ENCODE measurements at places on chromosomes 2 and 18.

- DNase-seq = no peak
These were observed 91.9 kb upstream of the ANKRD30BL start for GRCh38 chr2:132253496-132254305.

DNA sequence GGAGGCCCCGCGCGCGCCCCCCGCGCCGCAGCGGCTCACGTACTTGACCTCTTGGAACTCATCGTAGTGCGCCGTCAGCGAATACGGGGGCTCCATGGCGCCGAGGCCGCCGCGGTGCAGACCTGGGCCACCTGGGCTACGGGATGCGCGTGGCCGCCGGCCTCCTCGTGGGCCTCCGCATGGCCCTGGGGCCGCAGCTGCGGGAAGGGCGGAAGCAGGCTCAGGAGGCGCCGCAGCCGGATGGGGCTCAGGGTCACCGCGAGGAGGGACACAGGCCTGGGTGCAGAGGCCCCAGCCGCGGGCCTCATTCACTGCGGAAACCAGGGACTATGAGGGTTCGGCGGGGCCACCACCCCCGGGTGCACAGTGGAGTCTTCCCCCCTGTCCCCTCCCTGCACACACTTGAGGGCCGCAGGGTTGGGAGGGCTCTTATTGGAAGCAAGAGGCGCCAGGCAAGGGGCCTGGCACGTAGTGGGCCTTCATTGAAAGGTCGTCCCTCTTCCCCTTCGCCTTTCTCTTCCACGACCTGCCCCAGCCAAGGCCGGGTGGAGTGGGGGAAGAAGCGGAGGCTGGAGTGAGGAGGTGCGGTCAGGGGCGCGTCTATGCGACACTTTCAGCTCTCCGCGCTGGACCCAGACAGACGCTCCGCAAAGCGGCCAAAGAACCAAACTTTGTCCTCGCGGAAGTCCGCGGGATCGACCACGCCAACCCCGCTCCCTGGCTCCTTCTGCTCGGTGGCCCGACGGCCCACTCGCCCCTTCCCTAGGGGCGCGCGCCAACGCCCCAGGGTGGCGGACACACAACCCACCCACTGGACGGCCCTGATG lies 863 bp downstream of the ECEL1 start:
- no peak for DNase-seq

- DNase-seq = no peak
These were observed 17.1 kb downstream of the TUBB6 start for GRCh38 chr18:12324991-12325725.

DNA sequence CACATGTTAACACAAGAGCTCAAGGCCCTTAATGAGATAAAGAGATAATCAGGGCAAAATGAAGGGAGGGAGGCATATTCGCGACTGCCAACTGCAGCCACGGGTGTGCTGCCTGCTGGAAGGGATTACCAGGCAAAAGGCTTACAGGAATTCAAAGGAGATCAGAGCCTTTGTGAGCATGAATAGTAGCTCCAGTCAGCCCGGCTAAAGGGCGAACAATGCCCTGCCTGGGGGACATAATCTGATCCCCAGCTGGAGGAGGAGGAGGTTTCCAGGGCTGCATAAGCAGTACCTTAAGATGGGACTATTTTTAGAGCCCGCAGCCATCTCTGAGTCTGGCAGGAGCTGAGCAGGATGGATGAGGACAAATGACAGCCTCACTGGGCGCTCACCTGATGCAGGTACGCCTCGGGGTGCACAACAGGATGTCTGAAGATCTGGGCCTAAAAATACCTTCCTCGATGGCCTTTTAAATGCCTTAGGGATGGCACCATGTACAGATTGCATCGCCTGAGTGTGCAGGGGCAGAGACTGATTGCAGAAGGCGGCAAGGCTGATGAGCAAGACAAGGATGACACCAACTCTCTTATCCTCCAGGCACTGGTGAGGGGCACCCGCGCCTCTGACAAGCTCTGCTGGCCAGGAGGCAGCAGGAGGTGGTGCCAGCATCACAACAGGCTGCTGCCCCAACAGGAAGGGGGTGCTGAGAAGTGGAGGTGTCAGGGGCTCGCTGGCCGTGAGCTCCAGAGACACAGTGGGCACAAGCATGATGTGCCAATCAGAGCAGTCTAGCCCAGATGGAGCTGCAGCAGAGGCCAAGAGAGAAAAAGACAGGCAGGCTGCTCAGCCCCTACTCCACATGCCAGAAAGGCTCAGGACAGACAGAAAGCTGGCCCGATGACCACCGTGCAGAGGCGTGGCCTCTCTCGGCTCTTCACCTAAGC lies 111.4 kb downstream of the EIPR1 start:
- no peak for DNase-seq

- DNase-seq = no peak
These were observed 17.6 kb downstream of the DHRS9 start for GRCh38 chr2:169086893-169087467.

- no peak for DNase-seq
These were observed 113.6 kb downstream of the RNF144A start for GRCh38 chr2:7030810-7031209.

DNA sequence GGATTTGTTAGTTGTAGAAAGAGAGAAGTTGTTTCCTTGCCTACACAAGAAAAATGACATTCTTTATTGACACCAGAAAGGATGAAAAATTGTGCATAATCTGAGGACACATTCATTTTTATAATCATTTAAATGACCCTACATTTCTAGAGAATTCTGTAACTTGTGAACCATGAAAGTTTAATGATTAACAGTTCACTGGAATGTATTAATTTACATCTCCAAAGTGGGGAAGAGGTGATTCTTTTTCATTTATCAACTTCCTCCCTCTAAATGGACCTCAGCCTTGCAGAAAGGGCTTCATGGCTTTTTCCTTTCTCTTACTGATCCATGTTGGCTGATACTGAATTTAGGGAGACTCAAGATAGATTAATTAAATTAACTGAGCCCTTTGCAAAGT lies 565.2 kb upstream of the LINC00305 start:
- no peak for DNase-seq

DNA sequence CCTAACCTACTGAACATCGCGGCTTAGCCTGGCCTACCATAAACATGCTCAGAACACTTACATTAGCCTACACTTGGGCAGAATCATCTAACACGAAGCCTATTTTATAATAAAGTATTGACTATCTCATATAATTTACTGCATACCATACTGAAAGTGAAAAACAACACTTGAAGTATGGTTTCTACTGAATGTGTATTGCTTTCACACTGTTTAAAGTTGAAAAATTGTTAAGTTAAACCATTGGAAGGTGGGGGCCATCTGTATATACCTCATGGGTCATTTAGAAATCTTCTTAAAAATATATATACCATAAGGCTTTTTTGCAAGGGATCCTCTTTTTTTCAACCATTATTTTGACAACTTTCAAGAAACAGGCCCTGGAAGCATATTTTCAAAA lies 16.5 kb downstream of the RNF149 start:
- DNase-seq = no peak

DNA sequence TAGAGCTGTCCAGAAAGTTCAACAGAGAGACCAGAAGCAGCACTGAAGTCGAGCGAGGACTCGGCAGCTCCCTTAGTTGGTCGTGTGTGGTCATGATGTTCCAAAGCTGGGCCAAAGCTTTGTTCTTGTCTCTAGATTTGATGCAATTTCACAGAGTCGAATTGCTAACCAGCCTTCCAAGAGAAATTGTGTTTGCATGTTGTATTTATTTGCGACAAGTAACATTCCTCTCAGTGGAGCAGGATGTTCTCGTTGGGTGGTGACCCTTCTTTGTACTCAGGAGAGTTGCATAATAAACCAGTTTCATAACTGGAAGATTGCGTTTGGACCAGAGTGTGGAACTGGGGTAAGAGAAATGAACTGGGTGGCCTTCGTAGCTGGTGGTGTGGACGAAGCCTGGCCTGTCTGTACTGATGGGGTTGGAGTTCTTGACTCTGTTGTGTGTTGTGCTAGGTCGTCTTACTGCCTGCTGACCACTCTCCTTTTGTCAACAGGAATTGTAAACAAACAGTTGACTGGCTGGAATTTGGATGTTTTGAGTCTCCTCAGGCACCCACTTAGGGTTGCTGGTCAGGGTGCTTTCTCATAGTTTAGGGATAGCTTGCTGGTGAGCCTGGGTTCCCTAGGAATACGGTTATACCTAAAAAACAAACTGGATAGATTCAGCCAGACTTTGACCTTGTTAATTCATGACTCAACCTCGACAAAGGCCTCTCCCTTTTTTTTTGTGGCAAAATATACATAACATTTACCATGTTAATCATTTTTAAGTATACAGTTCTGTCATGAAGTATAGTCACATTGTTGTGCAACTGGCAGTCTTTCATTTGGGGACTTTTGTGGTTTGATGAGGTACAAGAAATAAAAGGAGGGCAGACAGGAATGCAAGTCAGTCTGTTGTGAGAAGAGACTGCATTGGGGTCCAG lies 28.9 kb upstream of the TOGARAM2 start:
- DNase-seq = no peak

- DNase-seq = no peak
These were observed 417.1 kb downstream of the ANKRD30B start for GRCh38 chr18:15165048-15165447.

DNA sequence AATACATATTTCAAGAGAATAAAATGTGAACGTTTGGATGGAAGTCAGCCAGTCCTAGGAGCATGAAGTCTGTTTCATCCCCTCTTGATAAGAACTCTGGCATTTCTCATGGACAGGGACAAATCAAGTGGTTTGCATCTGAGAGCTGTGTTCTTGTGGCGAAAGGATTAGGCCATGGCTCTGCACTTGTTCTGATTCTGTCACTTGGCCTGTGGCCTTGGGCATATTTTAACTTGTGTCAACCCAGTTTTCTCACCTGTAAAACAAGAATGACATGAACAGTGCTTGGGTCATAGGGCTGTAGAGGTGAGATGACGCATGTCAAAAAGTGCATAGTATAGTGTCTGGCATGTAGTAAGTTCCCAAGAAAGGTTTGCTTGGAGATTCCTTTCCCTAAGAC lies 125.8 kb downstream of the MGAT5 start:
- no peak for DNase-seq

- DNase-seq = no peak
These were observed 14.5 kb upstream of the CIB4 start for GRCh38 chr2:26655611-26656195.

DNA sequence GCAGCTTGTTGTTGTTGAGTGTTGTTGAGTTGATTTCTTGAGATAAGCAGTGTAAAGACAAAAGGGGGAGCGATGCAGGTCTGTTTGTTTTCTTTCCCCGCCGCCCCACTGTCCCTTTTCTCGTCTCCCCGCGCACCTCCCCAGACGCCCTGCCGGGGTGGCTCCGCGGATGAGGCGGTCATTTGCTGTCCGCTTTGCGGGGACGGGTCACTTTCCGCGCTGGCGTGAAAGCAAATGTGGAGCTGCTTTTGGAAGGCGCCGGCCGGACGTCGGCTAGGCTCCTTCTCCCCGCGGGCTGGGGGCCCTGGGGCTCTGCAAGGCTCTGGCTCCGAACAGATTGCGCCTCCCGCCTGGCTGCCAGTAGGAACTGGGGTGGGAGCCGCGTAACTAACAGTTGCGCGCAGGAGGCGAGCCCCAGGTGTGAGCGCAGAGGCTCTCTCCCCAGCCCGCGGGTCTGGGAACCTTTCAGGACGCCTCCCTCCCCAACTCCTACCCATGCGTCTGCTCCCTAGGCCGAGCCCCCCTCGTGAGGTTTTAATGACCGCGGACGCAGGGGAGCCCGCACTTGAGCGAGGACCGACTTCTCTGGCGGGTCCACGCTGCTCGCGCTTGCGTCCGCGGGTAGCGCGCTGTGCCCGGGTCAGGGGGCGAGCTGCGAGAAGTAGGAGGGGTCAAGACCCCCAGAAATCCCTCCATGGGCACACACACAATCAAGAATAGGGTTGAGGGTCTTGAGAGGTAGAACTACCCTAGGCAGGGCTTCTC lies 146.6 kb downstream of the MEIS1 start:
- no peak for DNase-seq

GRCh38 chr18:58676270-58676669 lies 5.0 kb downstream of the MALT1 start:
- DNase-seq = no peak

- DNase-seq = no peak
These were observed 183.6 kb downstream of the DCC start for GRCh38 chr18:52523566-52523965.

- no peak for DNase-seq
These were observed 43.5 kb downstream of the DHRS9 start for GRCh38 chr2:169112841-169113240.

- no peak for DNase-seq
These were observed 425.7 kb downstream of the SETBP1 start for GRCh38 chr18:45106331-45106774.

DNA sequence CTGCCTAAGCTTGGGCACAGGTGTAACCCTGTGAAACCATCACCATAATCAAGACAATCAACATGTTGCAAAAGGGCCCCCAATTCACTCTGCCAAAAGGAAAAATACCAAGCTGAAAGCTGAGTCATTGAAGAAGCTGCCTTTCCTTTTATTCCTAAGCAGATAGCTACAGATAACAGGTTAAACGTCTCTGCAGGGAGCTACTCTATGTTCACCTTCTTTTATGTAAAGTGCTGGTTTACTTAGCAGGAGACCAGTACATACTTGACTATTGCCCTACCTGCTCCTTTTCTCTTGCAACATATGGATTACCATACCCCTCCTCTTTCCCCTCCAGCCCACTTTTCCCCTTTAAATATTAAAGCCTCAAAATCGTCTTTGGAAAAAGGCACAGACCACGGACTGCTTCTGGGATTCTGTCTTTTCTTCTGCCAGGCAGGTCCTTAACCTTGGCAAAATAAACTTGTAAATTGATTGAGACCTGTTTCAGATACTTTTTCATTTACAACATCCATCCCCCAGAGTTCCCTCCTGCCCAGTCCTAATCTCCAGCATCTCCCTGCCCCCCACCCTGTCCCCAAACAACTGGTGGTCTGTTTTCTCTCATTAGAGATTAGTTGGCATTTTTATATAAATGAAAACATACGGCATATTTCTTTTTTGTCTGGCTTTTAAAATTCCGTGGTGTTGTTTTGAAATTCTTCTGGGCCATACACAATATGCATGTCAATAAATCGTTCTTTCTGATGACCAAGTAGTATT lies 37.8 kb upstream of the LDLRAD4 start:
- DNase-seq = no peak

DNA sequence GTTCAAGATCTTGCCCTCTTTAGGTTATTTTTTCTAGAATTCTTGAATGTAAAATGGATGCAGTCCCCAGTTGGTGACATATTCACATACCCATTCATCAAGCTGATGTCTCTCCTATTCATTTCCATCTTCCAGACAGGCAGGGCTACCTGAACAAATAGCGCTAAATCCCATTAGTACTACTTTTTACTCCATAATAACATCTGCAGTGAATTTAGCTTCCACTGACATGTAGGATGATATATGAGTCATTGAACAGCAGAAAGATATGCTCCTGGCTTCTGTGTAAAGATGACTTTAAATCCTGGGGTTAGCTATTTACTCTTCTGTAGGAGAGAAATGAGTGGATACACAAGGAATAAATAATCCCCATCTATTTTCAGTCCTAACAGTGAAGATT lies 194.7 kb downstream of the RND3 start:
- no peak for DNase-seq

GRCh38 chr18:26556573-26556972 lies 8.2 kb upstream of the KCTD1 start:
- no peak for DNase-seq

- DNase-seq = no peak
These were observed 98.3 kb upstream of the LDLRAD4 start for GRCh38 chr18:13120255-13120654.
